Calu3 (cell line): ENCODE measurements at places on chromosomes 2 and 18. TPM values are rescaled to one million over a fixed set of nuclear protein-coding genes. Genes with fewer than 3 reads are reported as not detected.

The ARHGAP25 gene
- 0.51 TPM in 1 of 2 replicates, not detected in the other for total RNA-seq

DNA sequence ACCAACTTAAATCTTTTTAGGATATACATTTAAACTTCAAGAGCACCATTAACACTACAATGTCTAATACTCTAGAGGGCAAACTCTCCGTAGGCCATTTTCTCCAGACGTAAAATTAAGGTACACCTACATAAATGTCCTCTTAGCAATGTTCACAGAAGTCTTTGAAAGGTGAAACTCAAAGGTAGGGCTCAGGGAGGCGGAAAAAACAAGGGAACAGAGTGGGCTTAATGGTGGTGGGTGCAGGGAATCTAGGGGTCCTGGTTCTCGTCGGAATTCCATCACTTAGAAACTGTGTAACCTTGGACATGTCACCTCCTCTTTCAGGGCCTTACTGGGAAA, 668 bp downstream of the NFU1 start:
- H3K27me3 ChIP-seq, result no peaks in the 10 kb centered on the region
- peak overlapping the region; percentile 90 for H3K4me3 ChIP-seq
- H3K36me3 ChIP-seq, result peaks cover 19% of the 10 kb centered on the region
- peak overlapping the region; percentile 94 for H3K27ac ChIP-seq

The SH3RF3 gene
- total RNA-seq, result 0.17 and 0.29 TPM in 2 replicates

The IFIH1 gene
- 63.7 and 126 TPM in 2 replicates for total RNA-seq

The STPG4 gene
- total RNA-seq, result 12.7 and 14.4 TPM in 2 replicates

DNA sequence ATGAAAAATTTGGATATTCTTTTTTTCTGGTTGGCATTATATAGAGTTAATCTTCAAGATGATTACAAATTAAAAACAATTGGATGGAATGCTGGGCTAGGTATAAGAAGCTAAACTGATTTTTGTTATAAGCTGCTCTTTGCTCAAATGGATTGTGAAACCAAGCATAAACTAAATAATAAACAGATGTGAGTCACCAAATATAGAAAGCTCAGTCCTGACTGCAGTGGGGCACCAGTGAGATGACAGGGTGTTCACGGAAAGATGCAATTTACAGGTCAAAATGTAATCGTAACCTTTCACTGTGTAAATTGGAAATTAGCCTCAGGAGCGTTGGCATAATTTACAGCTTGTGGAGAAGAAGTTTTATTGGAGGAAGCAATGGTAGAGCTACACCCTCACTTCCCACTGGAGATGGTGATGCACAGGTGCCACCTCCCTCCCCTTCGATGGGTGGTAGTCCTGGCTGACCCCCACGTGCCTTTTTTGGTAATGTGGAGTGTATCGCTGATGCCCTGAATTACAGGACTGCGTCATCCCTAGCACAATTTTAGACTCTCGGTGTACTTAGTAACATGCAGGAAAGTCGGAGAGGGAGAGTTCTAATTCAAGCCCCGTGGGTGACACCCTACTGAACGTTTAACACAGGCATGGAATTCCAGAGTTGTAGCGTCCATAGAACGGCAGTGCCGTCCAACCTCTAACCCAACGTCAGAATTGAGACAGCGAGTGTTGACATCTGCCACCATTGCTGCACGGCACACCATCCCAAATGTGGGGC, 73.9 kb upstream of the NFATC1 start:
- H3K4me3 ChIP-seq, result no peak overlapping the region
- H3K27me3 ChIP-seq, result no peaks in the 10 kb centered on the region
- no peaks in the 10 kb centered on the region for H3K4me1 ChIP-seq

The VIT gene
- not detected in 2 replicates for total RNA-seq

The EN1 gene
- total RNA-seq, result 2.3 TPM in 2 replicates

- no peaks in the 10 kb centered on the region for H3K27me3 ChIP-seq
- H3K27ac ChIP-seq, result peak within 1 kb of the TSS; percentile 96
- peak within 1 kb of the TSS; percentile 72 for H3K4me3 ChIP-seq
- peak; percentile 89 for DNase-seq
- H3K36me3 ChIP-seq, result peaks cover 22% of the 10 kb centered on the region
These were observed at the start of gene DAW1 for GRCh38 chr2:227871375-227871791. Gene DAW1, plus strand, starts transcription at chr2:227871631. Its CDS starts 59 bp downstream, at chr2:227871690.

The ZDBF2 gene
- 0.15 TPM in 1 of 2 replicates, not detected in the other for total RNA-seq

The BIRC6 gene
- total RNA-seq, result 84.2 and 91.0 TPM in 2 replicates

DNA sequence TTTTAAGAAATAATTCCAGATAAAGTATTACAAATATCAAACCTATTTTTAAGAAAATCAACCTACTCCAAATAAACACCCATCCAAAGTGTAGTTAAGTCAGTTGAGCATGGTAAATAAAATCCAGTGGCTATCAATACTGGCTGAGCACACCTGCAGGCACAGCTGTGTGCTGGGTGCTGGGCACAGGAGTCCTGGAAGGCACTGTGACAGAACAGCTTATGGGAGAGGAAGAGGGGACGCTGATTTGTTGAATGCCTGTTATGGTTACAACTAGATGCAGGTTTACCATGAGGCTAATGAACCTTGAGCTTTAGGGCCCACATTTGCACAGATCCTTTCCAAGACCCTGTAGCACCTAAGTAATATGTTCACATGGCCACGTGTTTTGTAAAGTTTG, 202.7 kb downstream of the MTX2 start:
- no peaks in the 10 kb centered on the region for H3K36me3 ChIP-seq
- no peaks in the 10 kb centered on the region for H3K27me3 ChIP-seq
- H3K27ac ChIP-seq, result no peak overlapping the region
- no peak overlapping the region for H3K4me3 ChIP-seq

- H3K36me3 ChIP-seq, result no peaks in the 10 kb centered on the region
- H3K4me1 ChIP-seq, result no peaks in the 10 kb centered on the region
- no peaks in the 10 kb centered on the region for H3K27me3 ChIP-seq
These were observed 696.5 kb downstream of the NRXN1 start for GRCh38 chr2:50335433-50335832.

The FBXO48 gene
- total RNA-seq, result 2.4 and 2.5 TPM in 2 replicates
